Hindlimb muscle (tissue), 1 donor: ENCODE measurements at places on chromosomes 7 and 10.

GRCh38 chr7:44067064-44067951, 1.9 kb upstream of the PGAM2 start:
- no peak for DNase-seq

GRCh38 chr7:143492043-143492471, 14.4 kb downstream of the TAS2R41 start:
- no peak for DNase-seq

DNA sequence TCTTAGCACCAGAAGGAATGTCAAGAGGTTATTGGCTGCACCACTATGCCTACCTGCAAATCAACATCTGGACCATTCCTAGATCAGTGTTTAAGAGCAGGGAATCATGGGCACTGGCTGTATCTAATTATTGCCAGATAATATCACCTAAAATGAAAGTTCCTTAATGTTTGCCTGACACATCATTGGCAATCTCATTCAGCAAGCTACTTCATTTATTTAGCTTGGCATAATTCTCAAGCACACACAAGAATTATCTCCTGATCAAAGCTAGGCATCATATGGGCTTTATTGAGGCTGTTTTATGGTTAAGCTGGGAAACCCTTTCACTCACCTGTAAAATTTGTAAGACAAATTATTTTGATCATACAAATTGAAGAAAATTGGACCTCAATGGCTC, 581.7 kb downstream of the INHBA start:
- no peak for DNase-seq

DNA sequence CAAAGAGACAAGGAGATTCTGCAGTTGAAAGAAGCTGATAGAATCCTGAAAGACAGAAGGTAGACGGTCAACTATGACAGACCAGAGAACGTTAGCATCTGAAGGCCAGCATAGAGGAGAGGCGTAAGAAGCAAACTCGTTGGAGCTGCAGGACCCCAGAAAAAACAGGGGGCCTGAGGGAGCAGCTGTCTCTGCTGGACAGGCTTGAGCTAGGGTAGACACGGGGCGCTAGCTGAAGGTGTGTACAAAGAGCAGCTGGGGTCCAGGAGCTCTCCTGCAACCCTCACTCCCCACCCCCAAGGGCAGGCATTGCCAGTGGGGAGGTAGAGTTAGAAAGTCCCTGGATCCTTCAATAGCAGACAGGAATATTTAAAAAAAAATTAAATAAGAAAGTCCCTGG, 14.6 kb upstream of the GDI2 start:
- DNase-seq = no peak

- DNase-seq = no peak
Measured at GRCh38 chr7:116653646-116654045, 18.4 kb upstream of the MET start.

DNA sequence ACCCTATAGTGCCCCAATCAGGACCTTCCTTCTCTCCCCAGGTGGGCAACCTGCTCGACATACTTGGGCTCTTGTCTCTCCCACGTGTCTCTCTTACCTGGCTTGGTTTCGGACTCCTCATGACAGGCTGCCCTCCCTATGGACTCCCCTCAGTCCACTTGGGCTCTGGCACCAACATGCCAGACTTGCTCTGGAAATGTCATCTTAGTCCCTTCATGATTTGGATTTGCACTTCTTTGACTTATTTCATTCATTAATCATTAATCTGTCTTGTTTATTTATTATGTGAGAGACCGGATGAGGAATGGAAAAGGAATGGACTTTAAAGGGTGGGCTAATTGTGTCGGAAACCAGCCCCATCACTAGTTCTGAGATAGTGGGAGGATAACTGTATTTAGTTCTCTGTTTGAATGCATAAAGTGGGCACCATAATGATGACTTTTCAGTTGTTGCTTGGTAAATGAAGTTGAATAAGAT, 108.0 kb downstream of the SND1 start:
- DNase-seq = no peak

DNA sequence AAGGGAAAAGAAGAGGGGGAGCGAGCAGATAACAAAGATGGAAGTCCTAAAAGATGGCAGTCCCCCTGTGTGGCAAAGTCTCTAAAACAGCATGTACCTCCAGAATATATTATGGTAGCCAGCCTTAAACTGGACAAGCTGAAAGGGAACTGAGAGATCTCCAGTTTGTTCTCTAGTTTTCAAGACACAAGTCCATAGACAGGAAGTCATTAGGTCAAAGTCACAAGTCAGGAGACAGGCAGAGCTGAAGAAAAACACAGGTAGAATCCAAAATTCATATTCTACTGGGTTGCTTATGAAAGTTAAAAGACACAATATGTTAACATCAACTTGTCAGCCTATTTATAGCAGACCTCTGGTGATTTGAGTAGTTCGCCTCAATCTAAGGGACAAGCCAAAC, 38.7 kb downstream of the FAM107B start:
- no peak for DNase-seq

GRCh38 chr7:21104124-21104500, 317.4 kb upstream of the SP8 start:
- no peak for DNase-seq

DNA sequence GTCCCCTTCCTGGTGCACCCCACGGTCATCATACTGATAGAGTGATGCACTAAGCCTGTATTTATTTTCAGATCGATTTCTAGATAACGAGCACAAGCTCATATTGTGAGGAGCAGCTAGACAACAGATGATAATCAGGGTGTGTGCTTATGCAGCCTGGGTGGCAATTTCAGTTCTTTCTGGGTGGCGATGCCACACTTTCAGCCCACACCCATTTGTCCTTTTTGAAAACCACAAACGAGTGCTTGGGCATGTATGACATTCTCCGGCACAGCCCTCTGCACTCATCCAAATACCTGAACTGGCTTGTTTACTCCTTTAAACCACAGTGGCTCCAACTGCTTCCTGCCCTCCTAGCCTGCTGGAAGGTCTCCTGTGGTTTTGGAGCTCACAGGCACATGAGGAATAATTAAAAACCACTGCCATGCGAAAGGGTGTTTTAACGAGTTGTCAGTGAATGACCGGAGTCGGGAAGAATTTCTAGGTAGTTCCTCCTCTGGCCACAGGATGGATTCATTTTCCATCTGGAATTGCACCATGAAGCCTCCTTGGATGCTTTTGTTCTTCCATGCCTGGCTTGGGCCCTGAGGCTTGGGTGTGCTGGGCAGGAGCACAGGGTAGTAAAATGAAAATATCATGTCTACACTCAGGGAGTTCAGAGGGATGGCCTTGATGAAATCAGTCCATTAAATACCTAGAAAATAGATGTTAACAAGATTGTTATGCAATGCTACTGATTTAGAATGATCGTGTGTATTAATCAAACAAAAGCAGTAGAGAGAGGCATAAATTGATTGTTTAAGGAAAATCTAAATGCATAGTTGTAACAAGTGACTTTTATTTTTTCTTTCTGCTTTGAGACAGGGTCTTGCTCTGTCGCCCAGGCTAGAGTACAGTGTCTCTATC, 52.4 kb upstream of the ITGB1 start:
- no peak for DNase-seq

- no peak for DNase-seq
Measured at GRCh38 chr10:113736576-113736975, 14.9 kb upstream of the PLEKHS1 start.

DNA sequence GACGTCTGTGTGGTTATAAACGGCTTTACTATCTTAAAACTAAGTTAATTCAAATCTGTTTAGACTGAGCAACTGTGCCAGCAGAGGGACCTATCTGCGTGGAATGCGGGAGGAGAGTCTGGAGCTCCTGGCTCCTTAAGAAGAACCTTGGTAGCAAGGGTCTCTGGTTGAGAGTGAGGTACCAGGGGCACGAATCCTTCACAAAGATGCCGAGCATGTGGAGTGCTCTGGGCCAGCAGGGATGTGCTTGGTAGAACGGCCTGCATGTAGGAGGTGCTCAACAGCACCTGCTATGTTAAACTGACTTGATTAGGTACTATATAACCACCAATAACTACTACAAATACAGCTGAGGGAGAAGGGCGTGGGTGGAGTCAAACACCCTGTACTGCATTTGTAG, 102.6 kb downstream of the VIPR2 start:
- no peak for DNase-seq

DNA sequence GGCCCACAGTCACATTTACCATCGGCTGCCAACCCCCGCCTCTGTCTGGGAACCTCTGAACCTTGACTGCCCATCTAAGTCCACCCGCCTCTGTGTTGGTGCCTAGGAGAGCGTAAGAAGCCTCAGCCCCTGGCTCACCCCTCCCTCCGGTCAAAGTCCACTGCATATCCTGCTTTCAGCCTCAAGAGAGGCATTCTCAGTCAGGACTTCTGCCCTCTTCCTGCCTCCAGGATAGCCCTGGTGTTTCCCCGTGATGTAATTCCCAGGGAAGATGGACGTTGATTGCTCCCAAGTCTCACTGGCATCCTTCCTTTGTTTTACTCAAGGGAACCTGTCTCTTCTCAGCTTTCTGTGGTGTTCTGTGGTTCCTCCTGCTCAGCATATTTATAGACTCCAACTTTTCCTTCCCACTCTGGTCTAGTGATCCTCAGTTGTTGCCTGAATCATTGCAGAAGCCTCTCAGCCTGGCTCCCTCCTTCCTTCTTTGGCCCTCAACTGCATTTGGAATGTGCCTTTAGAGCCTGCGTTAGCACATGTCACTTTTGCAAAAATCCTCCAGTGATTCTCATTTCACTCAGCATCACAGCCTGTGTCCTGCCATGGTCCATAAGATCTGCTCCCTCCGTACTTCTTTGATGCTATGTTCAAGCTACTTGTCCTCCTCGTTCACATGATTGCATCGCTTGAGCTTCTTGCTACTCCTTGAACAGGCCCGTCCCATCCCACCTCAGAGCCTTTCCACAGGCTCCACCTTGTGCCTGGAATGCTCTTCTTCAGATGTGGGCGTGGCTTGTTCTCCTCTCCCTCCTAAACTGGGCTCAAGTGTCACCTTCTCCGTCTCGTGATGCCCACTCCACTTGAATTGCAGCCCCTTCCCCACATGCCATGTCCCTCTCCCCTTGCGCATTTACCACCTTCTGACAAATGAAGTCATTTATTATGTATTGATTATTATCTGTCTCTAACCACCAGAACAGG, 124.2 kb downstream of the PLPP4 start:
- no peak for DNase-seq

GRCh38 chr7:127949769-127950222, 81.4 kb downstream of the LRRC4 start:
- DNase-seq = no peak

DNA sequence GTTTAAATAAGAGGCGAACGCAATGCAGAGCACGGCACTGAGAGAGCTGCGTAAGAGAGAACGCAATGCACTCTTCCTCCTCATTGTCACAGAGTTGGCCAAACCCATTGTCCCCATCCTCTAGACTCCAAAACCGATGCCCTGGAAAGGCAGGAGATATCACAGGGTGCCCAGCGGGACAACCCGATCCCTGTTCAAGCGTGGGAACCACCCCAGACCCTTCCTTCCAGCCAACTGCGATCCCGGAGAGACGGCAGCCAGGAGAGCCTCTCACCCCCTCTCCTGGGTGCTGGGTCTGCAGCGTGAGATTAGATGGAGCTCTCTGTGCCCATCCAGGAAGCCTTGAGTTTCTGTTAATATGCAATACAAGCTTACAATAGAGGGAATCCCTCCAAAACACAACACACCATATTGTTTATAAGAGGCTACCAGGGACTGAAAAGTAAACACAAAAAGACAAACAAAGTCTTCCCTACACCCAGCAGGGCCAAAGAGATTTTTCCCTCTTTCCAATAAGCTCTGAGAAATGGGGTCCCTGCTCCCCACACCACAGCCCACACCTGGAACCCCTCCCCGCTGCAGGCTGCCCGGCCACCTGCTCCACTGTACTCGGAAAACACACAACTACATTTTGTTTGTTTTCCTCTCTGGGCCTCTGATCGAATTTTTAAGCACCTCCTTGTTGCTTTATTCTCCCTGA, 187.6 kb downstream of the ADARB2 start:
- DNase-seq = no peak

DNA sequence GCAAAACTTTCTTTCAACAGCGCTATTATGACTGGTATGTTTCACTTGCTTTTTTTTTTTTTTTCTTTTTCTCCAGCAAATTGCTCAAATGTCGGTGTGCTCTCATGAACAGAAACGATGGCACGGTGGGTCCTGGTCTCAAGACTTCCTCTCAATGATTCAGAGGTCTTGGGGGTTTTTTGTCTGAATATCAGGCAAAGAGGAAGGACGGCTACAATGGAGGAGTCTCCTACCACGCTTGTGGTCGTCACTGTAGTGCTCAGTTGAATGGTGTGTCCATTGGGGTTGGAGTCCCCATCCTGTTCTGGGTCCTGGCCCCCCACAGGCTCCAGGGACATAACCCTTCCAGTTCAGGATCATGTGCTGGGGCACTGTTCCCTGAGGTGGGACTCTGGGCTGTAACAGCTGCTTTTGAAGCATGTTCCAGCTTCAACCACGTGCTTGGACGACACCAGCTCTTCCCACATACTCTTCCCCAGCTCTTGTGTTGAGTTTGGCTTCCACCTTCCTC, 266.7 kb upstream of the KLF6 start:
- DNase-seq = no peak

DNA sequence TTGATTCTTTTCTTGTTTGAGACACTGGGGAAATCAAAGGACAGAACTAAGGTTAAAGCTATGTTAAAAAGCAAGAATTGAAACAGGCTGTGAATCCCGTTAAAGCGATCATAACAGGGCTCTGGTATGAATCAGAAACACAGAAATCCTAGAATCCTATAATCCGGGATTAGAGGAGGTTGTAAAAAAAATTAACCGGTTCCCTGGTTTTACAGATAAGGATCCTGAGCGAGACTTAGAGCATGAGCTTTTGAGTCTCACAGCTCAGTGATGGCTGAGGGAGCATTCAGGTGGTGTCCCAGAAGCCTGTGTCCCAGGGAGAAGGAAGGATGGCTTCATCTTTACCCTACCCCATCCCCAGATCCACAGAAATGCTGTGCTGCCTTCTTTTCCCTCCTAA, 461.3 kb downstream of the PAXIP1 start:
- no peak for DNase-seq

DNA sequence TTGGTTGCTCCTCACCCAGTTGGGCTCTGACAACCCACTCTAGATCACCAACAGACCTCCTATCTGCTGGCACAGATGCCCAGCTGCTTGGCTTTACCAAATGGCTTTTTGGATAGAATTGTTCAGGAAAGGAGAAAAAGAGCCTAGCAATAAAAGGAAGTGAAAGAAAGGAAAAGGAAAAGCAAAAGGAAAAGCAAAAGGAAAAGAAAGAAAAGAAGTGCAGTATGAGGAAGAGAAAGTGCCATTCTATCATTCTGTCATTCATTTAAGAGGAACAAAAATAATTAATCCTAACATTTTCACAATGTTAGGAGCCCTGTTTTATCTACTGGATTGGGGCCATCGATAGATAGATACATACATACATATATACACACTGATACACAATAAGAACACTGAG, 353.6 kb downstream of the THSD7A start:
- DNase-seq = no peak
